ENCODE measurements at places on chromosomes 5 and 9. TPM values are rescaled to one million over a fixed set of nuclear protein-coding genes. Genes with fewer than 3 reads are reported as not detected.

Gene FUT7
- polyA plus RNA-seq = not detected

Gene HTR1A
- polyA plus RNA-seq = not detected

Gene MYORG
- 0.21 TPM for polyA plus RNA-seq

GRCh38 chr5:172688349-172689217 lies 47.5 kb downstream of the NEURL1B start:
- no peak for DNase-seq

Gene FBXW5
- polyA plus RNA-seq = 71.9 TPM

GRCh38 chr5:168770036-168770498 lies 190.9 kb upstream of the PANK3 start:
- no peak for DNase-seq

DNA sequence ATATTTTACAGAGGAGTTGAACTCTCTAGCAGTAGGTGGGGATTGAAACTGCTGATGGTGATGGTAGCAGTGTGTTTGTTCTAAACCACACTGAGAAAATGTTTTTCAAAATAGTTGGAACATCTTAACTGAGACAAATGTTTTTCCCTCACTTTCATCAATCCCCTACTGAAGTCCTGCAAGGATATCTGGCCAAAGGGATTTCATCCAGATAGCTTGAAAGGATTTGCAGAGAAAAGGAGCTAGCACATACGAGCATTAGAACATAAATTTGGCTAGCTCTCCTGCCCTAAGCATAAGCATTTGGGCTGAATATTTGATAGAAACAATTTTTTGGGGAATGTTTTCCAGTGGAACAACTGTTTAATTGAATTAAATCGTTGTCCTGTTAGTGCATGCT lies 153.9 kb downstream of the CDH9 start:
- no peak for DNase-seq

Gene SVEP1
- polyA plus RNA-seq = 33.5 TPM

- DNase-seq = no peak
These were observed 633 bp upstream of the PPP1R26 start for GRCh38 chr9:135478829-135479468.

- DNase-seq = no peak
These were observed 123.3 kb upstream of the RUSC2 start for GRCh38 chr9:35366627-35367026.

Gene ANKRD34B
- not detected for polyA plus RNA-seq

DNA sequence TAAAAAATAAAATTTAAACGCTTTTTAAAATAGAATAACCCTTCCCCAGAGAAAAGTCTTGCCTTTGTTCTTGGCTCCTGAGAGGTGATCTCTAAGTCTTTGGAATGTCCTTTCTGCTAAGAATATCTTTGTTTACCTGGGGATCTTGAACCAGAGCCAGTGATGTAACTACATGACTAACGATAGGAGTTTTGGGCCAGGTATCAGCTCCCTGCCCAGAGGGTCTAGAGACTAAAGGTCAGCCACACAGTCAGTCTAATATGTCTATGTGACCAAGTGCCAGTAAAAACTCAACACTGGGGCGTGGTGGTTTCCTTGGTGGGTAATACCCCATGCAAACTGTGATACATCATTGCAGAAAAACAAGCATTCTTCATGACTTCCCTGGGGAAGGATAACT lies 1351.9 kb upstream of the C9orf72 start:
- DNase-seq = no peak

Gene GABRG2
- not detected for polyA plus RNA-seq

Gene SAXO1
- polyA plus RNA-seq = not detected

GRCh38 chr9:133390713-133391112 lies 14.5 kb downstream of the STKLD1 start:
- DNase-seq = no peak

DNA sequence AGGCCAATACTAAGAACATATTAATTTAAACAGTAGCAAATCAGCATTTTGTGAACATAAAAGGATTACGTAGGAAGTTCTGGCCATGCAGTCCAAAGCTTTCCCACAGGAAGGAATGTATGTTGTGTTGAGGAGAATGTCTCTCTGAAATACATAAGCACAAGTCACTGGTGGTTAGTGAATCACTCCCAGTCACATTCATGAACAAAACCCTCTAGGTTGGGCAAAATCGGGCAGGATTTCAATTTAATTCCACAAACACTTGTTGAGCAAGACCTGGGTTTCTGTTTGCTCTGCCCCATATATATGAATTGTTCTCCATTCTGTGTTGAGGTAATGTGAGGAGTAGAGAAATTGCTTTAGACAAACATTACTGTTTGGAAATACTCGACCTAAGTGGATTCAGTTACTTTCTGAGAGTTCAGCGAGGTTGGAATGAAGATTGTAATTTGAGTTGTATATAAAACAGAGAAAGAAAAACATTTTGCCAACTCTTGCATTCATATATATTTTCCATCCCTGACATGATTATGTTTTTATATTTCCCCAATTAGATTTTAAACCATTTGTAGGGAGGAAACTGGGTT lies 127.6 kb upstream of the RPS23 start:
- DNase-seq = peak; percentile 91

Gene TAF11L7
- polyA plus RNA-seq = not detected

All from BJ (cell line).